ENCODE measurements at places on chromosomes 3 and 15.
A peak's percentile ranks its signal among the peaks of the same experiment; 100 is the strongest.

- H3K27me3 ChIP-seq, result no peaks in the 10 kb centered on the region
- no peaks in the 10 kb centered on the region for H3K36me3 ChIP-seq
- H3K27ac ChIP-seq, result peak overlapping the region; percentile 59
- DNase-seq, result peak; percentile 25
- H3K4me3 ChIP-seq, result peak overlapping the region; percentile 71
These were observed 1.2 kb downstream of the NT5DC2 start for GRCh38 chr3:52532517-52532837.

DNA sequence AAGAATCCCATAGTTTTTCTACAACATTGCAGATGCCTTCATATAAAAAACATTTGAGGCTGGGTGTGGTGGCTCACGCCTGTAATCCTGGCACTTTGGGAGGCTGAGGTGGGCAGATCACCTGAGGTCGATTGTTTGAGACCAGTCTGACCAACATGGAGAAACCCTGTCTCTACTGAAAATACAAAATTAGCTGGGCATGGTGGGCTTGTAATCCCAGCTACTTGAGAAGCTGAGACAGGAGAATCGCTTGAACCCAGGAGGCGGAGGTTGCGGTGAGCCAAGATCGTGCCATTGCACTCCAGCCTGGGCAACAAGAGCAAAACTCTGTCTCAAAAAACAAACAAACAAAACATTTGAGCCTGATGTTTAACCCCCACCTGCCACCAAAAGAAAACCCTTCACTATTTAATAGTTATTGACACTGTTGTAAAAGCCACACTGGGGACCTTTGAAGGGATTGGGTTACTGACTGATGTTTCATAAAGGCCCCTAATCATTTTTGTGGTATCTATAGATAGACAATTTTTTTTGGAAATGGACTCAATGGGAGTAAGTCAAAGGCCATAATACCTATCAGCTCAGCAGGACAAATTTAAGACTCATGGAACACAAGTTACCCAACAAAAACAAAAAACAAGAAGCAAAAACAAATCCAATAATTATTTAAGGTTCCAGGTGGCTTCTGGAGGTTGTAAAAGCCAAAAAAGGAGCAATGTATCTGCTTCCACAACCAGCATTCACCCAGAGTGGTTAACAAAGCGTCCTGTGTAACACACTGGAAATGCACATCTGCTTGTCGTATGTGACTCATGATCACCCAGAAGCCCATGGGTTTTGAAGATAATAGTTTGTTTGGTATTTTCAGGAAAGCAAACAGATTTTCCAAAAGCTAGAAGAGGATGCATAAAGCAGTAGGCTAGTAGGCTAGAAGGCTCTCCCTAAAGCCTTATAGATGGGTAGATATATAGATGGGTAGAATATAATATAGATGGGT lies 41.2 kb downstream of the CDCP1 start:
- H3K4me3 ChIP-seq, result no peak overlapping the region
- no peak overlapping the region for H3K27ac ChIP-seq
- H3K4me1 ChIP-seq, result peaks cover 3% of the 10 kb centered on the region

DNA sequence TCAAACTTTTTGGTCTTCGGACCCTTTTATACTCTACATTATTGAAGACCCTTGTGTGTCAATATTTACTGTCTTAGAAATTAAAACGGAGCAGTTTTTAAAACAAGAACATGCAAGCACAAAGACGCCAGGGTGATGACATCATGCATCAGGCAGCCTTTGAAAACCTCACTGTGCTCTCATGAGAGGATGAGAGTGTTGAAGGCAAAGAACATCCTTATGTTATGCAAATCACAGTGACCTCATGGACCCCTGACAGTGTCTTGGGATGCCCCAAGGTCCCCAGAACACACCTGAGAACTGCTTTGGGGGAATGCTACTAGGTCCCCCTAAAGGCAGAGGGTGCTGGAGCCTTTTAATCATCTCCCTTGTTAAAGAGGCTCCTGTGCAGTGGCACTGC lies 51.6 kb downstream of the CHDH start:
- no peaks in the 10 kb centered on the region for H3K4me1 ChIP-seq
- H3K27me3 ChIP-seq, result no peaks in the 10 kb centered on the region
- no peak for DNase-seq
- H3K36me3 ChIP-seq, result no peaks in the 10 kb centered on the region

- H3K27ac ChIP-seq, result no peak overlapping the region
- peaks cover 68% of the 10 kb centered on the region for H3K4me1 ChIP-seq
- no peak for DNase-seq
- no peak overlapping the region for H3K4me3 ChIP-seq
- H3K36me3 ChIP-seq, result no peaks in the 10 kb centered on the region
These were observed 8.1 kb downstream of the TLE3 start for GRCh38 chr15:70089692-70089971.

- DNase-seq, result no peak
- no peak overlapping the region for H3K4me3 ChIP-seq
- no peak overlapping the region for H3K27ac ChIP-seq
- peaks cover 9% of the 10 kb centered on the region for H3K4me1 ChIP-seq
- H3K36me3 ChIP-seq, result no peaks in the 10 kb centered on the region
These were observed 30.0 kb downstream of the MB21D2 start for GRCh38 chr3:192887701-192888100.

- H3K4me3 ChIP-seq, result no peak overlapping the region
- no peaks in the 10 kb centered on the region for H3K36me3 ChIP-seq
- H3K27ac ChIP-seq, result no peak overlapping the region
- no peaks in the 10 kb centered on the region for H3K27me3 ChIP-seq
These were observed 59.1 kb upstream of the TOP2B start for GRCh38 chr3:25723802-25724201.

DNA sequence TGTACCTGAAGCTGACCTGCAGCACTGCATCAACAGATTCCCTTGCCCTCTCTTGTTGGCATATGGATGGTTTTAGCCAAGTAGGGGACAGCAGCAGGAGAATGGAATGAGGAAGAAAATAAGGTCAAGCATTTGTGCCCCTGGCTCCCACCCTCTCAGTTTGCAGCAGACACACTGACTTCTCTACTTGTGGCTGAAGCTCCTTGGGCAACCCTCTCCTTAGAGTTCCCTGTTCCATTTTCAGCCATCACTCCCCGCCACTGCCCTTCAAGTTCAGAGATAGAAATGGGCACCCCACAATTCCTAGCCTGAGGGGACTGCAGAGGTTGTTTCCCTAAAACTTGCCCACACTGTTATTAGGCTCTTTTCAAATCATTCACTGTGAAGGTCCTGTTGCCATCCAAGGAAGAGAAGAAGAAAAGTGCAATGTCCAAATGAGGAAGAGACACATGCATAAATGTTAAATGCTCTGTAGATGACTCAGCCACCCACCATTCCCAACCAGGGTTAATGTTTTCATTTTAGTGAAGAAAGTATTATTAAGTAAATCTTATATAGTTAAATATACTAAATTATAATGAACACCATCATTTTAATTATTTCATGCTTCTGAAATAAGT lies 295.9 kb upstream of the UBE2E2 start:
- H3K27me3 ChIP-seq, result no peaks in the 10 kb centered on the region
- no peak overlapping the region for H3K4me3 ChIP-seq
- no peak overlapping the region for H3K27ac ChIP-seq

GRCh38 chr3:118573912-118574311 lies 460.7 kb downstream of the IGSF11 start:
- no peaks in the 10 kb centered on the region for H3K4me1 ChIP-seq
- no peak overlapping the region for H3K4me3 ChIP-seq
- H3K36me3 ChIP-seq, result no peaks in the 10 kb centered on the region
- H3K27ac ChIP-seq, result no peak overlapping the region
- no peak for DNase-seq

GRCh38 chr3:61184956-61185355 lies 66.3 kb downstream of the FHIT start:
- H3K27ac ChIP-seq, result no peak overlapping the region
- no peak for DNase-seq
- H3K27me3 ChIP-seq, result no peaks in the 10 kb centered on the region
- H3K4me3 ChIP-seq, result no peak overlapping the region
- no peaks in the 10 kb centered on the region for H3K36me3 ChIP-seq
- no peaks in the 10 kb centered on the region for H3K4me1 ChIP-seq

GRCh38 chr3:169650503-169650902 lies 13.0 kb downstream of the MECOM start:
- no peaks in the 10 kb centered on the region for H3K4me1 ChIP-seq
- H3K36me3 ChIP-seq, result no peaks in the 10 kb centered on the region
- no peak overlapping the region for H3K4me3 ChIP-seq
- no peaks in the 10 kb centered on the region for H3K27me3 ChIP-seq
- no peak overlapping the region for H3K27ac ChIP-seq
- DNase-seq, result no peak

DNA sequence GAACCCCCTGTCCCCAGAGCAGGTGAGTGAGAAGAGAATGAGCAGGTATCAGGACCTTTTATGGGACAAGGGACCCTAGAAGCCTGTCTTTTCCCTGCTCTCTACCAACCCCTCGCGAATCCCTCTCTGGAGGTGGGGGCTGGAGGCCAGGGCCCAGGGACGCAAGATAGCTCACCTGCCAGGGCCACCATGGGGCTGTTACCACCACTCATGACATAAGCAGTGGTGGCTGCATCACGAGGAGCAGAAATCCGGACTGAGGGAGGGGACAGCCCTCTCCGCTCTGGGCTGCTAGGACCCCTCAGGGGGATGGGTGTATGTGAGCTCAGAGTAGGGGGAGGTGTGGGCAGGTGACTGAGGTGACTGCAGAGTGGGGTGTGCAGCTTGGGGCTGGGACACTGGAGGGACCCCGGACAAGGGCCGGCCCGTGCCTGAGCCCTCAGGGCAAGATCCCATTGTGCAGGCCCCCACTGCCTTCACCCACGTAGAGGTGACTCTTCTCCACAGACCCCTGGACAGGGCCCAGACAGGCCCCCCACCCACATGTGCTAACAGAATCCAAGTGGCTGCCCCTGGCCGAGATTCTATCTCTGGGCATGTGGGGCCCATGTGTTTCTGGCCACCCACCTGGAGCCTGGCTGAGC lies 190.6 kb downstream of the TBC1D2B start:
- peak; percentile 53 for DNase-seq
- H3K27ac ChIP-seq, result no peak overlapping the region
- no peak overlapping the region for H3K4me3 ChIP-seq
- no peaks in the 10 kb centered on the region for H3K27me3 ChIP-seq
- H3K36me3 ChIP-seq, result no peaks in the 10 kb centered on the region

GRCh38 chr3:193187070-193187722 lies 53.8 kb upstream of the PLAAT1 start:
- no peak overlapping the region for H3K4me3 ChIP-seq
- H3K4me1 ChIP-seq, result no peaks in the 10 kb centered on the region

DNA sequence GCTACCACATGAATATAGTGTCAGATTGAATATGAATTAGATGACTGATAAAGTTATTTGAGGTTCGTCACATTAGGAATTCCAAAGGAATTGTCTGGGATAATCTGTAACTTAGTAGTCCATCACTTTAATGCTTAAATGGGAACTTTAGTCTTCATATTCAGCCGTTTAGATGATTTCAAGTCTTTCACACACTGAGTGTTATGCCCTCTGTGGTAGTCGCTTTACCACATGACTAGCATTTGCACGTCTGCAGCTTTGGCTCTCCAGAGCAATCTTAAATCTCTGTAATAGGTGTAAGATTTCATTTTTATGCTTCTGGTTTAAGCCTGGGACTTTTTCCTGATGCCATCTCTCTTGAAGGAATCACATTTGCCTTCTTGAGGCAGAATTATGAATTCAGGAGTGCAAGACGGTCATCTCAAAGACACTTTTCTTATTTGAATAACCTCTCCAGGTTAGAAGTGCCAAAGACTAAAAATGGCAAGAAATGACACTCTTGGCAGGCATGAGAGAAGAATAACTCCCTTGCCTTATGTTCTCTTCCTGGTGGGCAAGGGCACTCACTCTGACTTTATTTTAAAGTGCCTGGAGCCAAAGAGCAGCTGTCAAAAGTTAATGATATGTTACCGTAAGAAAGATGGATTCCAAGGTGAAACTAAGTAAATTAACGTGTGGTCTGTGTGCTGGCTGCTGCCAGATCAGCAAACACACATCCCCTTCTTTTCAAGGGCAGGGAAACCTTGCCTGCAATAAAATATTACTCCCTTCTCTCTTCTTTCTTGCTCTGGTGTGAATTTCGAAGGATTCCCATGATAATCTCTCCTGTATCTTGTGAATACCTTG lies 153.3 kb downstream of the B3GALNT1 start:
- H3K27ac ChIP-seq, result no peak overlapping the region
- H3K4me3 ChIP-seq, result no peak overlapping the region
- no peaks in the 10 kb centered on the region for H3K4me1 ChIP-seq

GRCh38 chr3:45958321-45958791 lies 15.1 kb downstream of the CXCR6 start:
- H3K4me1 ChIP-seq, result peaks cover 4% of the 10 kb centered on the region
- H3K27me3 ChIP-seq, result no peaks in the 10 kb centered on the region
- DNase-seq, result no peak
- no peak overlapping the region for H3K4me3 ChIP-seq
- peaks cover 44% of the 10 kb centered on the region for H3K36me3 ChIP-seq
- no peak overlapping the region for H3K27ac ChIP-seq

DNA sequence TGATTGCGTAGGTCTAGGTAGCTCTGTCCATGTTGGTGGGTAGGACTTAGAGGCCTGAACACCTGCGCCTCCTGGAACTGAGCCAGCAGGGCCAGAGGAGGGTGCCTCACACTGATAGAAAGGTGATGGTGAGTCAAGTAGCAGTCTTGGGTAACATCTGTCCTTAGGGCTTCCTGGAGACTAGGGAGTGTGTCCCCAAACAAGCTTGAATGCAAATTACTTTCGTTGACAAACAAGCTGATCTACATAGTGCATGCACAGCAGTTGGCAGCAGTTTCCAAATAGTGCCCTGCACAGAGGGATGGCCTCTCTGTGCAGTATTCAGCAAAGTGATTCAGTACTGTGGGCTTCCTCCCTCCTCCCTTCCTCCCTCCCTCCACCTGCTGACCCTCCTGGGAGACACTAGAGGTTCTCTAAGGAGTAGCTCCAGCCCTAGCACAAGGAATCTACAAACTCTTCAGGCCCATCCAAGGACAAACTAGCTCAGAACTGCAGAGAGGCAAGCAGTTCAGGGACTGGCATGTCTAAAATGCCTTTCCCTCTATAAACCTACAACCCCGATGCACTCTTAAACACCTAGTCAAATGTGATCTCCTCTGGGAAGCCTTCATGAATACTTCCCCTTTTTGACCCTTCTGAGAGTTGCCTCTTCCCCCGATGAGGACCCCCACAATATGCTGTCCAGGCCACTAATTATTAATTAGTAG lies 61.0 kb downstream of the TLE3 start:
- H3K4me3 ChIP-seq, result no peak overlapping the region
- no peaks in the 10 kb centered on the region for H3K36me3 ChIP-seq
- DNase-seq, result no peak
- no peak overlapping the region for H3K27ac ChIP-seq
- H3K27me3 ChIP-seq, result no peaks in the 10 kb centered on the region
- peaks cover 2% of the 10 kb centered on the region for H3K4me1 ChIP-seq

DNA sequence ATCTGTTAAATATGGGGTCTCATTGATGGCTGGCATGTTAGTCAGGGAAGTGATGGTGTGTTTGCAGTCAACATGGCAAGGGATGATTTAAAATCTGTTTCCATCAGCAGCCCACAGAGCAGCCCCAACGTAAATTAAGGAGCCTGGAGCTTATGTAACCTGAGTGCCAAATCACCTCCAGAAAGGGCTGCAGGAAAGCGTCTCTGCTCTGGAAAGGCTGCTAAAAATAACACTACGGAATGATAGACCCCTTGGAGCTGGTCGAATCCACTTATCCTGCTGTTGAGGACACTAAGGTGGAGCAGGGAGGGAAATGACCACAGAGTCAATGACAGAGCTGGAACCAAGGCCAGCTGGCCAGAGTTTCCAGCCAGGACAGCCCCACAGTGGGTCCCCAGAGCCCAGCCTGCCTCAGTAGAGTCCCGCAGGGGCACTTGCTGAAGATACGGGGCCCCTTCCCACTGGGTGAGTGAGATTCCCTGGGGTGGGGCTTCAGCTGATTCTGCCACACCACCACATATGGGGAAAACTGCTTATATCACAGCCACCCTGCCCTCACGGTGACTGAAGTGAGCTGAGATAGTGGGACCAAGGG lies 63.5 kb downstream of the EPHB1 start:
- DNase-seq, result peak; percentile 3
- no peak overlapping the region for H3K4me3 ChIP-seq
- H3K4me1 ChIP-seq, result no peaks in the 10 kb centered on the region

All from upper lobe of left lung (tissue), 6 donors.